ENCODE measurements at places on chromosomes 2 and 18.

GRCh38 chr2:224901121-224901676 is 141.1 kb downstream of the DOCK10 start:
- no peak for DNase-seq
- no peaks in the 10 kb centered on the region for H3K36me3 ChIP-seq

DNA sequence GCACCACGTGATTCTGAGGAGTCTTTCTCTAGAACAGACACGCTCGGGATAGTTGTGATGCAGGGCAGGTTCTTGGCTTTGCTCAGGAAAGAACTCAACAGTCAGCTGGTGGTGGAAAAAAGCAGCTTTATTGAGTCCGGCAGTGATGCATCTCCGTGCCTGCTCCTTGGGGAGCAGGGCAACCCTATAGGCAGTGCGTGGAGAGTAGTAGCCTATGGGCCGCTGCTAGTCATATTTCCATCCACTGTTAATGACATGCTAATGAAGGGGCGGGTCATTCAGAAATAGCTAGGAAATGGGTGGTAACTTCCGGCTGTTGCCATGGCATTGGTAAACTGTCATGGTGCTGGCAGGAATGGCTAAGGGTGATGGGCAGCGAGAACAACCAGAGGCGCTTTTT is 11.6 kb upstream of the ACKR3 start:
- no peak overlapping the region for H3K4me3 ChIP-seq
- no peaks in the 10 kb centered on the region for H3K36me3 ChIP-seq
- DNase-seq = peak; percentile 42
- no peaks in the 10 kb centered on the region for H3K4me1 ChIP-seq
- no peak overlapping the region for H3K27ac ChIP-seq

- peaks cover 2% of the 10 kb centered on the region for H3K4me1 ChIP-seq
- no peaks in the 10 kb centered on the region for H3K36me3 ChIP-seq
- H3K4me3 ChIP-seq = no peak overlapping the region
- no peak overlapping the region for H3K27ac ChIP-seq
These were observed 120.9 kb downstream of the FAM210A start for GRCh38 chr18:13605477-13605876.

GRCh38 chr18:36692921-36693332 is 135.9 kb downstream of the TPGS2 start:
- no peak for DNase-seq
- no peak overlapping the region for H3K27ac ChIP-seq
- no peaks in the 10 kb centered on the region for H3K4me1 ChIP-seq
- no peaks in the 10 kb centered on the region for H3K36me3 ChIP-seq

GRCh38 chr2:95041060-95041823 is 15.7 kb downstream of the MAL start:
- DNase-seq = no peak
- no peaks in the 10 kb centered on the region for H3K4me1 ChIP-seq
- H3K36me3 ChIP-seq = no peaks in the 10 kb centered on the region

GRCh38 chr2:66461664-66462500 is 27.0 kb downstream of the MEIS1 start:
- H3K4me1 ChIP-seq = peaks cover 6% of the 10 kb centered on the region
- no peaks in the 10 kb centered on the region for H3K36me3 ChIP-seq
- H3K27ac ChIP-seq = no peak overlapping the region
- H3K27me3 ChIP-seq = no peaks in the 10 kb centered on the region
- H3K4me3 ChIP-seq = no peak overlapping the region

DNA sequence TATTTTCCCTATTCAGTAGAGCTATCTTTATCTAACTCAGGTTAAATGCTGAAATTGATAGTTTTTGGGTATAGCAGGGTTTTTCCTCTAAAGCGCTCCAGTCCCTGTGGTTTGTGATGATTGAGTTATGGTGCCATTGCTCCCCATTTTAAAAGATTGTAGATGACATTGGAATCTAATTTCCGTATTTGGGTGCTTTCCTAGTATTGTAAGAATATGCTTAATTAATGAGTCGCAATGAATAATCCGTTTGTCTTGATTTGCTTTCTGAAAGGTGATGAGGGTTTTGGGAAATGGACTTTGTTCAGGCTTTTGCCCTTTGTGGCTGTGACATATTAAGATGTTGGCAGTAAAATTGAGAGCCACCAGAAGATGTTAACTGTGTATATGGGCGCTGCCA is 3.9 kb downstream of the RPS7 start:
- DNase-seq = no peak
- H3K4me1 ChIP-seq = peaks cover 17% of the 10 kb centered on the region
- H3K36me3 ChIP-seq = no peaks in the 10 kb centered on the region
- no peak overlapping the region for H3K27ac ChIP-seq

GRCh38 chr2:108616318-108616717 is 82.0 kb downstream of the LIMS1 start:
- no peaks in the 10 kb centered on the region for H3K27me3 ChIP-seq
- no peak overlapping the region for H3K4me3 ChIP-seq
- H3K27ac ChIP-seq = no peak overlapping the region
- no peak for DNase-seq
- H3K36me3 ChIP-seq = no peaks in the 10 kb centered on the region

DNA sequence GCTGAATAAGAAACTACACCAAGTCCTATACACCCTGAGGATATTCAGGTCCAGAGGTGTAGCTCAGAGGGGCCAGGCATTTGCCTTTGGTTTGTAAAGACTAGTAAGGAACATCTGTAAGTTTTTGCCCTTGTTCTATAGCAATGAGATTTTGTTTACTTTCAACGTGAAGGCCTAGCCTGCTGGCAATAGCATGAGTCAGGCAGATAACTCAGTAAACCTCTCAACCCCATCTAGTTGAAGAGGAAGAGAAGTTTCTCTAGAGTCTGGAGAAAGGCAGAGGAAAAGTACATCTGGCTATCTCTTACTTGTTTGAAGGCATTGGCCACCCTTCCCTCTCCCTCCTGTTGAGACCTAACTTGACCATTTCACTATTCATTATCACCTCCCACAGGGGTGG is 70.3 kb upstream of the ZNF521 start:
- H3K27ac ChIP-seq = no peak overlapping the region
- no peak overlapping the region for H3K4me3 ChIP-seq
- no peaks in the 10 kb centered on the region for H3K4me1 ChIP-seq
- no peaks in the 10 kb centered on the region for H3K36me3 ChIP-seq
- no peaks in the 10 kb centered on the region for H3K27me3 ChIP-seq
- DNase-seq = no peak

DNA sequence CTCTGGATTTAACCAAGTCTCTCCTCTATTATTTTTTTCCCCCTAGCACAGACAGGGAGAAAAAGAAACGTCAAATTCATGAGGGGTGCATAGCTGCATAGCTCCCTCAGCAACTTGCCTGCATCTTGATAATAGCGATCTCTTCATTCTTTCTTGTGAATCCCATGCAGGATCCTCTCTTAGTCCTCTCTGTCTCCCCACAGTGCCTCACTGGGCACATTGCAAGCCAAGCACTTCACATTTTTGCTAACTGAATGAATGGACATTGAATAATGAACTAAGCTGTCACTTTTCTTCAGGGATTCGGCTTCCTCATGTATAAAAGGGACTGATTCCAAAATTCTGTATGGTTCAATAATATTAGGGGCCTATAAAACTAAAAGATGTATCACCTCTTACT is 2.9 kb upstream of the EPB41L3 start:
- no peak overlapping the region for H3K4me3 ChIP-seq
- H3K4me1 ChIP-seq = peaks cover 5% of the 10 kb centered on the region
- no peaks in the 10 kb centered on the region for H3K27me3 ChIP-seq
- no peaks in the 10 kb centered on the region for H3K36me3 ChIP-seq

DNA sequence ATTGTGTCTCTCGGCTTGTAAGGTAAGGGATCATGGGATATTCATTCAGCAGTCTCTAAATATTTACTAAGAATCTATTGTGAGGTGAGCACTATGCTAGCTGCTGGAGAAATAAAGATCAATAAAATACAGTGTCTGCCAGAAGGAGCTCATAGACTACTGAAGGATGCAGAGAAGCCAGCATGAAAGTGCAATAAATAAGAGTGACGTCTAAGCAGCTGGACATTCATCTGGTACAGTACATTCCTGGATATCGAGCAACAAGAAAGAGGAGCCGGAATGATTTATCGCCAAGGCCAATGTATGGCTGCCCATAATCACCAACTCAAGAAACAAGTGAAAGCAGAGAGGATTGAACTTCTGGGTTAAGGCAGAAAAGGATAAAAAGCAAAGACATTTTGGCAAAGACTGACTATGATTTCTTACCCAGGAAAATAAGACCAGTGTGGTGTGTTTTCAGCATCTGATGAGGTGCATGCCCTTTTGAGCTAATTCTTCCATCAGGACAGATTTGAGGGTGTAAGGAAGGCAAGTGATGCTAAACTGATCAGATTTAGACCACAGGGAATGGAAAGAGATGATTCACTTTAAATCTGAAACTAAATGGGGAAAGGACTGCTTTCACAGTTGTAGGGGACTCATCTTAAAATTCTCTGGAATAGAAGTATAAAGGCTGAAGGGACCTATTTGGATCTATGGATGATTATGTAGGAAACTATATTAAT is 18.7 kb upstream of the LMAN1 start:
- H3K4me1 ChIP-seq = no peaks in the 10 kb centered on the region
- no peak overlapping the region for H3K27ac ChIP-seq
- no peaks in the 10 kb centered on the region for H3K36me3 ChIP-seq
- no peak for DNase-seq

GRCh38 chr18:26462355-26462754 is 86.0 kb downstream of the KCTD1 start:
- no peak overlapping the region for H3K27ac ChIP-seq
- no peak overlapping the region for H3K4me3 ChIP-seq
- no peak for DNase-seq
- peaks cover 5% of the 10 kb centered on the region for H3K4me1 ChIP-seq
- H3K27me3 ChIP-seq = no peaks in the 10 kb centered on the region
- H3K36me3 ChIP-seq = no peaks in the 10 kb centered on the region

DNA sequence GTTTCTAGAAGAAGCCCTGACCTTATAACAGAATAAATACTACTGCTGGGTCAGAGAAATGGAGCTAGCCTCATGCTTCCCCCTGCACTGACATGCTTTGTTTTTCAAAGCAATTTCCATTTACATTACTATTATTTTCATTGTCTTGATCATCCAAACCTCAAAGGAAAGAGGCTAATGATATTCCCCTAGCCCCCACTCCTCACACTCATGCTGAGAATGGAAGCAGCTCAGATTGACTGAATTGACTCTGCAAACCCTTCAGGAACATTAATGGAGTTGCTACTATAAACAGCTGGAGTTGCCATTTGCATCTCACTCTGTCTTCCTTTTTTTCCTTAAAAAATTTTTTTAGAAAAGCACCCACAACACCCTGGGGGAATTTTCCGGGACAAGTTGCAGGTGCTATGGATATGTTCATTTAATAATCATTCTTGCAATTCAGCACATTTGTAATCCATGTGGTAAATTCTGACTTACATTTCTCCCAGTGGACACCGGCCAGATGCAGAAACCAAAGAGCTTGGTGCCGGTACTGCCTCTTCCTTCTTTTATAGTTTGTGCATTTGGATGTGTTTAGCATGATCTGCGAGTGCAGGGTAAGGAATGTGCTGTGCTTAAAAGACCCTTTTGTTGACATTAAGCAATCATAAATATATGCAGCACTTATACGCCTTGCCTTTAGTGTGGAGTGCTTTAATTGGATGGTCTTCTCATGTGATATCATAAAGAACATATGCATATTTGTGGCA is 103.3 kb upstream of the OSR1 start:
- DNase-seq = no peak
- H3K27me3 ChIP-seq = no peaks in the 10 kb centered on the region
- H3K4me3 ChIP-seq = no peak overlapping the region
- no peaks in the 10 kb centered on the region for H3K4me1 ChIP-seq

GRCh38 chr2:229343661-229344060 is 72.6 kb upstream of the PID1 start:
- no peaks in the 10 kb centered on the region for H3K4me1 ChIP-seq
- H3K27me3 ChIP-seq = no peaks in the 10 kb centered on the region
- no peak overlapping the region for H3K27ac ChIP-seq
- H3K36me3 ChIP-seq = no peaks in the 10 kb centered on the region
- no peak overlapping the region for H3K4me3 ChIP-seq

DNA sequence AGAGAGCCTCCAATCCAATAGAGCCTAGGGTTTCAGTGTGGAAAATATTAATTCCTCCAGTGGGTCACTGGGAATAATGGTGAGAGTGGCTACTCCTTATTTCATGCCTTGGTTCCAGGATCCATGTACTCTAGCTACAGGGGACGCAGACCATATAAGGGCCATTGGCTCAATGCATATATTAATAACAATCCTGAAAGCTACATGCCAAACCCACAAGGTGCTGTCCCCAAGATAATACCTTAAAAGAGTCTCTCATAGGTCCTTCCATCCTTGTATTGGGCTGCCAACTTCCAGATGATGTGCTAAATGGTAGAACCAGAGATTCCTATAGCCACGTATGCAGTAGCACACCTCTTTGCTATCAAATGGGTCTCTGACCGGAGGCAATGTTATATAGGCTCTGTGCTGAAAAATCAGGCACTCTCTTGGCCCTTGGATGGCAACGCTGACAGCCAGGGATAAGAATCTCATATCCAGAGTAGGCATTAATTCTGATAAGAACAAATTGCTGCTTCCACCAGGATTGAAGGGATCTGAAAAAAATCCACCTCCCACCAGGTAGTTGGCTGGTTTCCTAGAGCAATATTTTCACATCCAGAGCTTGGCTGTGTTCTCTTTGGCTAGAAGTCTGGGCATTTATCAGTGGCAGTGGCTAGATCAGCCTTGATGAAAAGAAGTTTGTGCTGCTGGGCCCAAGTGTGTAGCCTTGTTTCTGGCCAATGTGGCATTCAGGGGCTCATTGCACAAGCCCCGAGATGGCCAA is 218.1 kb upstream of the MGAT5 start:
- no peak overlapping the region for H3K27ac ChIP-seq
- H3K4me1 ChIP-seq = peaks cover 10% of the 10 kb centered on the region
- no peak for DNase-seq
- H3K4me3 ChIP-seq = no peak overlapping the region

DNA sequence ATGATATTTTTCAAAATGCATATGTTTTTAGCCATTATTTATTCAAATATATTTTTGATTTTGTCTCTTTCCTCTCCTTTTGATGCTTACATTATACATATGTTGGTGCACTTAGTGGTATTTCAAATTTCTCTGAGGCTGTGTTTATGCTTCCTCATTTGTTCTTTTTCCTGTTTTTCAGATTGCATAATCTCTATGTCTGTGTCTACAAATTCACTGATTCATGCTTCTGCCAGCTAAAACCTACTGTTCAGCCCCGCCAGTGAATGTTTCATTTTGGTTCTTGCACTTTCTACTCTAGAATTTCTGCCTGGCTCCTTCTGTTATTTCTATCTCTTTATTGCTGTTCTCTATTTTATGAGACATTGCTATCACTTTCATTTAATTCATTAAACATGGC is 951.7 kb upstream of the CNTNAP5 start:
- H3K4me1 ChIP-seq = no peaks in the 10 kb centered on the region
- H3K4me3 ChIP-seq = no peak overlapping the region
- no peak overlapping the region for H3K27ac ChIP-seq
- H3K36me3 ChIP-seq = no peaks in the 10 kb centered on the region

Data from testis (tissue), 5 donors.